ENCODE measurements at places on chromosomes 16 and 17. TPM values are rescaled to one million over a fixed set of nuclear protein-coding genes. Genes with fewer than 3 reads are reported as not detected.

The GOSR2 gene
- 53.0 TPM for total RNA-seq

The GP2 gene
- not detected for total RNA-seq

The PYDC1 gene
- total RNA-seq, result not detected

The RND2 gene
- total RNA-seq, result 1.00 TPM

The ABCC12 gene
- not detected for total RNA-seq

The PRAC2 gene
- total RNA-seq, result 0.46 TPM

The TOM1L1 gene
- 14.8 TPM for total RNA-seq

The ABCA10 gene
- total RNA-seq, result 2.2 TPM

The TAF1C gene
- total RNA-seq, result 9.3 TPM

The GJC1 gene
- total RNA-seq, result 7.1 TPM

The CNGB1 gene
- total RNA-seq, result not detected

The B3GNT9 gene
- total RNA-seq, result 51.8 TPM

The NDUFAF8 gene
- 42.1 TPM for total RNA-seq

The TACO1 gene
- 14.5 TPM for total RNA-seq

The RAMP2 gene
- total RNA-seq, result 0.14 TPM

The GNAO1 gene
- under 0.01 TPM for total RNA-seq

The ASB16 gene
- under 0.01 TPM for total RNA-seq

The CD19 gene
- total RNA-seq, result not detected

The CCDC57 gene
- total RNA-seq, result 16.0 TPM

The KRTAP9-4 gene
- not detected for total RNA-seq

The INCA1 gene
- 0.57 TPM for total RNA-seq

The TNK1 gene
- 0.57 TPM for total RNA-seq

The CCL17 gene
- total RNA-seq, result not detected

The SCGB1C2 gene
- not detected for total RNA-seq

The TK1 gene
- 25.8 TPM for total RNA-seq

The C16orf89 gene
- total RNA-seq, result 3.3 TPM

The CARD14 gene
- 0.18 TPM for total RNA-seq
